ENCODE measurements at places on chromosomes 5 and 9.

- DNase-seq: no peak
These were observed 16.3 kb upstream of the DCP2 start for GRCh38 chr5:112960315-112960714.

- DNase-seq: no peak
These were observed 465.7 kb downstream of the DTWD2 start for GRCh38 chr5:118522626-118523025.

GRCh38 chr5:135032695-135032998, 1.4 kb downstream of the PITX1 start:
- no peak for DNase-seq

GRCh38 chr9:93107825-93108161, 11.8 kb downstream of the CARD19 start:
- DNase-seq: peak; percentile 13

DNA sequence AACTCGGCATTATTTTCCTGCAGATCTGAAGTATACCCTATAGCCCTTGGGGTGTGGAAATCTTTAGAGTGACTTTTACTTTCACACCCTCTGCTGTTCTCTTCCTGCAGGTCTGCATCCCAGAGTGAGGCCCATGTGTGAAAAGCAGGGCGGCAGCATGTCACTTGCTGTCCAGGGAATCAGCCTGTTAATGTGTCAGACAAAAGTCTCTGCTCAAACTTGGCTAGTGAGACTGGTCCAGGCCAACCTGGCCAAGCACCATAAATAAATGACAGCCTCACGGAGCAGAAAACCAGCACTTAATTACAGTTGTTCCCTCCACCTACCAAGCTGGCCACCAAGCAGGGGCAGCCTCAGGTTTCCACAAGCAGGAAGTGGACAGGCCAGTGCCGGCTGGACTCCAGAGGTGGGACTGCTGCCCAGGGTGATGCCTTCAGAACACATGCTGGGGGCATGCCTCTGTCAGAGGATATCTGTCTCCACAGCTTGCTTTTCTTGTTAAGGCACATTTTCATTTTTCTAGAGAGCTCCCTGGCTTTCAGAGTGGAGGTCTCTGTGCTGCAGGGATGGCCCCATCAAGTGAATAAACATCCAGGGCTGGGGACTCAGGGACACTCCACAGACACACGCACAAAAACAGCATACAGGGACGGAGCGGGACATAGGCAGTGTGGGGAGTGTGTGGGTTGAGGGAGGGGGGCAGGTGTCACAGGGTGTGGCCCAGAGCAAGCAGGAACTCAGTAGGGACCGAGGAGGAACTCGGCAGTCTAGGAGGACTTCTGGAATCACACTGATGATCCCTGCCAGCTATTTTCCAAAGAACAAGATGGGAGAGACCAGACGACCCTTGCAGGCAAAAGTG, 243.8 kb upstream of the IRX1 start:
- no peak for DNase-seq

- no peak for DNase-seq
These were observed 414.3 kb upstream of the PAPPA start for GRCh38 chr9:115739096-115739875.

DNA sequence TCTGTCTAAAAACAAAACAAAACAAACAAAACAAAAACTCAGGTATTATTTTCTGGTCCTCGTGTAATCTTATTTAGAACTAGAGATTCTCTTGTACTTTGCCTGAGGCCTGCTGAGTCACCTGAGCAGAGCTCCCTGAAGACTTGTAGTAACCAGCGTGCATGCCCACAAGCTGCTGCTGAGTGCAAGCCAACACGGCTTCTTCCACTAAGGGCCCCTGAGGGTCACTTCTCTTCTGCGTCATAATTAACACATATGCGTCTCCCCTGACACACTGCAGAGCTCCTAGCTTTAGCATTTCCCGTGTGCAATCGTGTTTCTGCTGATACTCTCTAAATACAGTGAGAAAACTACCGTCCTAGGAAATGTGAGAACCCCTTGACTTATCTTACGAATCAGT, 10.9 kb upstream of the NDFIP1 start:
- no peak for DNase-seq

DNA sequence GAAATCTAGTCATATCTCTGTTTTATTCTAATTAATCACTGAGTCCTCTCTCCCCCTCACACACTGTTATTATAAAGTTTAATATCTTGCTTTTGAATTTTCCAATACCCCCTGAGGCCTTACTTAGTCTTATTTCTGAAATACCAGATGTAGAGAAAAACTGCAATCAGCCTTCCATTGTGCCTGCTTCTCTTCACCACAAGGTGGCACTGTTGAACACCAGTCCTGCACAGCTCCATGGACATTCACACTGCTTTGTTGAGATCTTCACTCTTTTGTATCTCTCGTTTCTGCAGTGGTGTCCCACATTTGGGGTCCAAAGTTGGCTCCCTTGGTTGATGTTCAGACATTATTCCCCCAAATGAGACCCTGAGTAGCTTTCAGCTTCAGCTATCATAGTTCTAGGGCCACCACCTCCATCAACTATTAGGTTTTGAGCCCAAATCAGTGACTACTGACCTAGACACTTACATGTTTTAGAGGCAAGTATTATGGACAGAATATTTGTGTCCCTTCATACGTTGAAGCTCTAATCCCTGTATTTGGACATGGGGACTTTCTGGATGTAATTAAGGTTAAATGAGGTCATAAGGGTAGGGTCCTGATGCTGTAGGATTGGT, 24.3 kb downstream of the BOD1 start:
- DNase-seq: no peak

DNA sequence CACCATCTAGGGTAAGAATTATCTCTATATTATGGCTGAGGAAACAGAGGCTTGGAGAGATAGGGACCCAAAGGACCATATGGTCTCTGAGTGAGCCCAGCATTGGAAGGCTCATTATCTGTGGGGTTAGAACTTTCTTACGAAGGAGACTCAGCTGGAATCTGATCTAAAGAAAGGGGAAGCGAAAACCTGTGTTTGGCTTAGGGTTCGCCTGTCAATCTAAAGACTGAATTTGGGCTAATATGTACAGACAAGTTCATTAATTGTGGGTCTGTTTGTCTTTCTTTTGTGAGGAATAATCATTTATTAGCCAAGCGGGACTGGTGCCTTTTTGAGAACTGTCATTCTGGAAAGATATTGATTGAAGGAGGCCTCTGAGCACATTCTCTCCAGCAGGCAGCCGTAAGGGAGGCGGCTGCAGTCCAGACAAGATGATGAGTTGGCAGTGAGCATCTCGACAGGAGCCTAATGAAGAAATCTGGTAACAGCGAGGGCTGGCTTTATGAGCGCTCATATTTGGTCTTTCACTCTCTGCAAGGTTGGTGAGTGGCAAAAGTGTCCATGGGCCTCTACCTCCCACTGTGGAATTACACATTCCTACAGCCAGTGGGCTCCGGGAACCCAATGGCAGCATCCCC, 104.2 kb upstream of the GPR151 start:
- no peak for DNase-seq

- DNase-seq: no peak
These were observed 383.2 kb upstream of the SGCD start for GRCh38 chr5:155943516-155944407.

DNA sequence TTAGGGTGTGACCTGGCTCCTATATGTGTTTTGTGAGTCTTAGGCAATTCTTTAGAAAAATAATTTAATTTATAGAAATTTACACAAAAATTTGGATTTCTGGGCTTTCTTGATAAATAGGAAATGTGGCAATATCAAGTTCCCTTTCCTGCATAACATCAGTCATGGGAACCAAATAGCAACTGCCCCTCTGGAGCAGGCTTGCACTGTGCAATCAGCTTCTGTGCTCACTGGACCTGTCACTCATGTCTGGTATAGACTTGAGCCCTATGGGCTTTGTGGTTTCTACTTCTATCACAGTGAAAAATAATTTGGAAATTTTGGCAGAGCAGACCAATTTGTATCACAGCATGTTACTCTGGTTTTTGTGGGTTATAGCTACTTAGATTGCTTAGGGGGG, 131.7 kb downstream of the ADGRV1 start:
- no peak for DNase-seq

- DNase-seq: no peak
These were observed 52.2 kb upstream of the TUT7 start for GRCh38 chr9:86406366-86406765.

- DNase-seq: no peak
These were observed 658.2 kb upstream of the DMAC1 start for GRCh38 chr9:8457816-8458215.

DNA sequence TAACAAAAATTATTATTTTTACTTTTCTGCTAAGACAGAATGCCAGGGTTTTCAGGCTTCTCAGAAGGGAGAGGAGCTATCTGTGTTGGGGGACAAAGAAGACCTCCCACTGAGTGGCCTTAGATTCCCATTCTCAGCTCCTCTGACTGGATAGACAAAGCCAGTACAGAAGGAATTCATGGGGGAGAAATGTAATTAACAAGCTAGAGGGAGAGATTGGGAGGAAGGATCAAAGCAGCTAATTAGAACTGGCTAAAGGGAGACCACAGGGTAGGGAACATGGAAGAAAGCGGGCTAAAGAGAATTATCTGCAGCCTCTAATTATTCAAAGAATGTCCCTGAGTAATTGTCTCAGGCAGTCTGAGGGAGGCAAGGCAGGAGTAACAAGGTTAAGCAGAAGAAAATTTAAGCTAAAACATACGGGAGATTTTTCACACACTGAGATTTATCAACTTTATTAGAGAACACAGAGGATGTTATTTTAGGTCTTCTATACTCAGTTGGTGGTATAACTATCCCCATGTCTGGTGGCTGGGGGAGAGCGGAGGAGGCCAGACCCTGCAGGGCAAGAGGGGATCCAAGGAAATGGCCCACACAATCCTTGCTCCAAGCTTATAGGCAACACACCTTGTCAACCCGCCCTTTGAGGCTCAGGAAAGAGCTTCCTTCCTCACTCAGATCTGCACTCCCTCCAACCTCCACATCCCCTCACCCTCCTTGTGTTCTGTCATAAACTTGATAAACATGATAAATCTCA, 87.7 kb upstream of the LRRTM2 start:
- DNase-seq: no peak

GRCh38 chr5:14806456-14806855, 65.1 kb downstream of the ANKH start:
- DNase-seq: no peak

- peak; percentile 73 for DNase-seq
These were observed 40.2 kb downstream of the RXRA start for GRCh38 chr9:134366223-134367031.

GRCh38 chr5:348726-349125, 27.2 kb downstream of the AHRR start:
- DNase-seq: no peak

GRCh38 chr5:6542421-6543345, 90.2 kb downstream of the NSUN2 start:
- no peak for DNase-seq

GRCh38 chr9:74032421-74032820, 464.7 kb upstream of the RORB start:
- DNase-seq: no peak

DNA sequence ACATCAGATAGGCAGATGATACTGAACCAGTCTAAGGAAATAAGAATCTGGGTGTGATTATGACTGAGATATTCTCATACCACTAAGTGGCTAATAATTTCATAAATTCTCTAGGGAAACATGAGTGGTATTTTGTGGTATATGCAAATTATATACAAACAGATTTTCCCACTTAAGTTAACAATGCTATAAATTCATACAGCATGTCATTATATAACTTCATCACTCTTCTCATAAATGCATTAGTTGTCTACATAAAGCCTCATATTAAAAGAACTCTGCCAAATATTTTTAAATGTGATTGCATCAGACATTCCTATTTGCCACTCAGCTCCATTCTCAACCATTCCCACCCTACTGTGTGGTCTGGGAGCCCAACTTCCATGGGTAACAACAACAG, 226.5 kb downstream of the TLE1 start:
- no peak for DNase-seq

DNA sequence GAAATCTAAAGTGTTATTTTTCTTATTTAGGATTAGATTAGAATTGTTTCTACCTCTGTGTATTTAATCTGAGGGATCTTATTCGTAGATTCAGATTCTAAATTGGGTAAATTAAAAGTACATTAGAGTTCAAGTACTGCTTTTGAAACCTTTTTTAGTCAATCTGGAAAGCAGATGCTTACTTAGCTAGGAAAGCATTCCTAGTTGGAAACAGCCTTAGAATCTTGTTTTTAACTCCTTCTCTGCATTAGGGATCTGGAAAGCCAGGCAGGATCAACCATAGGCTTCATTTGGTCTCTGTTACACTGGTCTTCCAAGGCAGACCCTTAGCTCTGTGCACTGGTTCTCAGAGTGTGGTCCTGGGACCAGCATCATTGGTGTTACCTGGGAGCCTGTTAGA, 247.4 kb downstream of the NR3C1 start:
- DNase-seq: no peak

DNA sequence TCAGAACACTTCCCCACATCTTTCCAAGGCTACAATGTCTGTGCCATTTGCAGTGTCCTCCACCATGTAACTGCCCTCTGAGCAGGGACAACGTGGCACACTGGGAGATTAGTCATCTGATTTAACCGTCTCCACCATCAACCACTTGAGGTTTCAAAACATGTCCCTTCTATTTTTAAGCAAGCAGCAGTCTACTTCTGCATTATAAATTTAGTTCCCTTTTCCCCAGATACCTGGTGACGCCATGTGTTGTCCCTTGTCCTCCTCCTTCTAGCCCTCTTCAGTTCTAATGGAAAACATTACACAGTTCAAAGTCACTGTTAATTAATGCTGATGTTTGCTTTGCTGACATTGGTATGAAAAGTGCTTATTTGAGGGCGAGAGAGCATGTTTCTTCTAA, 52.8 kb downstream of the ATP10B start:
- no peak for DNase-seq

GRCh38 chr5:57442080-57442839, 40.4 kb downstream of the ACTBL2 start:
- no peak for DNase-seq

- no peak for DNase-seq
These were observed 4.2 kb upstream of the HAVCR2 start for GRCh38 chr5:157113002-157113401.

DNA sequence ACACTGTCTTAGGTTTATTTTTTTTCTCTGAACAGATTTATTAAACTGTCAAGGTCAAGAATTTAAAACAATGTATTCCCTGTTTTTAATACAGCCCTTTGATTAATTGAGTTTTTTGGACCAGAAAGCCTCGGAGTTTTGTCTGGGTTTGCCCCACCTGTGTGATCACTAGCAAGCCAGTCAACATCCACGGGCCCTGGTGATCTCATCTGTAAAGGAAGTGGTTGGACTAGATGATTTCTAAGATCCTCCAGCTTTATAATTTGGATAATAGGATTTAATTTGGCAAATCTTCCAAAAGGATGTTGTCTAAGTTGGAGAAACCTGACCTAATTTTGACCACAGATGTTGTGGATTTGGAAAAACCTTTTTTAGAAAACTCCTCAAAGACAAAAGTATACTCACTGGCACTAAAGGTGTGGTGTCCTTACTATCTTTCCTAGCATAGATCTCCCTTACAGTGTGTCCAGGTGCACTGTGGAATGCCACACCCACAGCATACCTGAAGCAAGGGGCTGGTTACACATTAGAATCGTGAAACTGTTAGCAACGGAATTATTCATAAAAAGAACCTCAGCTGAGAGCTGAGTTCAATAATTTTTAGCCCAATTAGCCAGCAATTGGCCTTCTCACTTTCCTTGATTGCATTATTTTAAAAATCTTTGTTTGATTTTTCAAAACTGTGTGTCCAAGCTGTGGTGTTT, 195.6 kb upstream of the ELL2 start:
- no peak for DNase-seq

- no peak for DNase-seq
These were observed 34.3 kb upstream of the DAB2 start for GRCh38 chr5:39459071-39459470.

- no peak for DNase-seq
These were observed 12.6 kb upstream of the C5orf46 start for GRCh38 chr5:147918899-147919298.
